Kidney tubule cell (primary cell): ENCODE measurements at places on chromosomes 2 and 18.

- DNase-seq, result peak; percentile 89
Measured at GRCh38 chr2:235605312-235606003, 111.6 kb downstream of the AGAP1 start.

GRCh38 chr2:55555977-55556376, 36.5 kb downstream of the CFAP36 start:
- DNase-seq, result peak; percentile 45

- DNase-seq, result peak; percentile 35
Measured at GRCh38 chr2:217248312-217248935, 388.6 kb upstream of the TNP1 start.

DNA sequence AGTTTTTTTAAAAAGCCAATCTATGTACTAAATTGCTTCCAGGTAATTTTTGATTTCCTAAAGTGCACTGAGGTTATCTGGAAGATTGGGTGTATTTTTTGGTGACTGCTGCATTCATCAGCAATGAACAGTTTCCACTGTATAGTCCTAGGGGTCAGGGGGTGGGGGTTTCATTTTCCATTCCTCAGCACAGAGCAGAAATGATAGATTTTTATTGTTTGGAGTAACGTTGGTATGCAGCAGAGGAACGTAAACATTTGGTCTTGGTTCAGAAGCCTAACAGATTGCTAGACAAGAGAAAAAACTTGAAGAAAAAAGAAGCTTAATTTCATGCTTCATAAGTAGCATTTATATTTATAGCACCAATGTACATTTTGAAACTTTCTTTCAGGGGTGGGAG, 54.9 kb downstream of the ZCCHC2 start:
- no peak for DNase-seq

DNA sequence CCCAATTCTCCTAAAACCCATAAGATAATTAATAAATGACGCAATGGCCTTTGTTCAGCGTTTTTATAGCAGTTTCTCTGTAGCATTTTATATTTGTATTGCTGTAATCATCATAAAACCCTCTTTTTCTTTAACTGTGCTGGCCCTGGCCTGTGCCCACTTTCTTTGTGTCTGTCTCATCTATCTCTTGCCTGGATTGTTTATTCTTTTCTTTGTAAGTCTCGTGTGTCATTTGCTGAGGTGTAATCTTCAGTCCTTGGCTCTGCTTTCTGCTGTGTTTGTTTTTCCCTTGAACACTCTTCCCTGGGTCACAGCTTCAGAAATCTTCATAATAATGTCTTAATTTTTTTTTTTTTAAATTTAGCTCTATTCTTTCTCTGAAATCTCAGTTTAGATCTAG, 525.8 kb upstream of the LINC00305 start:
- DNase-seq, result no peak

DNA sequence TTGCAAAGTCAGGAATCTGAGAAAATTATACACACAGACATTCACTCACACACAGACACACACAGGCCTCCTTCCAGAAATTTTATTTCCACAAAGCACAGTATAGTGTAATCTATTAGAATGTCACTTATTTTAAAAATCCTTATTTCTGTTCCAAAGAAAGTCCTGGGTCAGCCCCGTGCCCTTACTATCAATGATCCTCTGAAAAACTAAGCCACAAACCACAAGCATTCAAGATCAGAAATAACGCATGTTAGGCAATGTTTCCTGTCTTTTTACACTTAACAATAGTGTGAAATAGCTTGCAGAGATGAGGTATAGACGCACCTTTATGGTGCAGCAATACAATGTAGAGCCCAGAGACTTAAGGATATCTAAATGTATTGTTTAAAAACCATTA, 25.8 kb downstream of the TBC1D8 start:
- peak; percentile 46 for DNase-seq

DNA sequence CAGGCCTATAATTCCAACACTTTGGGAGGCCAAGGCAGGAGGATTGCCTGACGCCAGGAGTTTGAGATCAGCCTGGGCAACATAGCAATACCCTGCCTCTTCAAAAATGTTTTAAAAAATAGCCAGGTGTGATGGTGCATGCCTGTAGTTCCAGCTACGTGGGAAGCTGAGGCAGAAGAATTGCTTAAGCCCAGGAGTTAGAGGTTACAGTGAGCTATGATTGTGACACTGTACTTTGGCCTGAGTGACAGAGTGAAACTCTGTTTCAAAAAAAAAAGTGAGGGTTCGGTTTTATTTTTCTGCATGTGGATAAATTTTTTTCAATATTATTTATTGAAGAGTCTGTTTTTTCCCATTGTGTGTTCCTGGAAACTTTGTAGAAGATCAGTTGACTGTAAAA, 208.1 kb downstream of the SLC4A3 start:
- DNase-seq, result no peak

DNA sequence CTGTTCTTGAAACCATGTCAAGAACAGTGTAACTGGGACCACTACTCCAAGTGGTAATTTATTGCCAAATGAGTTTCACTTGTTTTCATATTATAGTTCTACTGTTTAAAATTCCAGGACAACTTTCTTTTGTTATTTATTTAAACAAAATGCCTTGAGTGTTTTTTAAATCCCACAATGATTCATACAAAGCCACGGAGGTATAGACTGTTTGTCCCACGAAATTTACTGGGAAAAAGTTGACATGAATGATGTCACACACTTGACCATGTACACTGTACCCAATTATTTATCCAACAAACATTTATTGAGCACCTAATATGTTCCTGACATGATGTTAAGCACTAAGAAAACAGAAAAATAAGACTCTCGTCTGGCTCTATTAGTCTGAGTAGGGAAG, 243.9 kb upstream of the SIX2 start:
- DNase-seq, result no peak

DNA sequence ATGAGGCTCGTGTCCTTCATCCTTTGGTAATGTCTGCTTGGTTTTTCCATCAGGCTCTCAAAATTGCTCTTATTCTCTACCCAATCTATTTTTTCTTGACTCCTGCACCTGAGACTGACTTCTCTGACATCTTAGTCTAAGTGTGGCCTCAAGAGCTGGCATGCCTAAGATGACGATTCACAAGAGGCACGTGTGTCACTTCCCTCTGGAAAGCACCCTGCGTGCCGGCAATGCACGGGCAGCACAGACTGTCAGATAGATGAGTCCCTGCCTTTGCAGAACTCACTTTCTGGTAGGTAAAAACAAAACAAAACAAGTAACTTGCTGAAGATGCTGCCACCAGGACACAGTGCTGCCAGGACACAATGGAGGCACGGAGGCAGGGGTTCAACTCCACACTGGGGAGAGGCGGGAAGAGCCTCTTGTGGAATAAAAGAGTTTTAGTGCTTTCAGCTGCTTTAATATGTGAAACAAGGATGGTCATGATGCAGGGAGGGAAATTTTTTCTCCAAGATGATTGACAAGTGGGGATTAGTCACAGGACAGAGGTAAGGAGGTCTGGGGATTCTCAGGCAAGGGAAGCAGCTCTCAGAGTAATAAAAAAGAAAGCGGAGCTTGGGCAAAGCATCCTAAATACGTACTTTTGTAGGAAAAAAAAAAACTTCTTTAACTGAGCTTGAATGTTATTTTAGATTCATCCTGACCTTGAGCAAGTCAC, 27.3 kb downstream of the CYB5A start:
- no peak for DNase-seq

- DNase-seq, result peak; percentile 78
Measured at GRCh38 chr2:205119136-205119535, 563.2 kb upstream of the NRP2 start.

GRCh38 chr2:23757686-23758433, 169.1 kb downstream of the ATAD2B start:
- DNase-seq, result peak; percentile 78

DNA sequence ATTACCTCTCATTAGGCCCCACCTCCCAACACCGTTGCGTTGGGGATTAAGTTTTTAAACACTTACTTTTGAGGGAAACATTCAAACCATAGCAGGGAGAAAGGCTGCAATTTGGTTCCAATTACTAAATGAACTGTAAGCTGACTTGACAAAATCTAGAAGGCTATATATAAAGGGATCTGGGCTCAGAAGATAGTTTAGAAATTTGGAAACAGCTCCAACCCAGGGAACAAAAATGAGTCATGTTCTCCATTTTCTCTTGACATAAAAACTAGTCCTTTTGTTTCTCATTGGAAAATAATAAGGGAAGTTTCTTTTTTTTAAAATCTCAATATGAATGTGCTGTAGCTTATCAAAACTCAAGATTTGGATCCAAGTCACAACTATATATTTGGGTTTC, 17.5 kb downstream of the MOGAT1 start:
- DNase-seq, result no peak

- peak; percentile 95 for DNase-seq
Measured at GRCh38 chr2:150472511-150472899, 15.0 kb downstream of the RND3 start.

DNA sequence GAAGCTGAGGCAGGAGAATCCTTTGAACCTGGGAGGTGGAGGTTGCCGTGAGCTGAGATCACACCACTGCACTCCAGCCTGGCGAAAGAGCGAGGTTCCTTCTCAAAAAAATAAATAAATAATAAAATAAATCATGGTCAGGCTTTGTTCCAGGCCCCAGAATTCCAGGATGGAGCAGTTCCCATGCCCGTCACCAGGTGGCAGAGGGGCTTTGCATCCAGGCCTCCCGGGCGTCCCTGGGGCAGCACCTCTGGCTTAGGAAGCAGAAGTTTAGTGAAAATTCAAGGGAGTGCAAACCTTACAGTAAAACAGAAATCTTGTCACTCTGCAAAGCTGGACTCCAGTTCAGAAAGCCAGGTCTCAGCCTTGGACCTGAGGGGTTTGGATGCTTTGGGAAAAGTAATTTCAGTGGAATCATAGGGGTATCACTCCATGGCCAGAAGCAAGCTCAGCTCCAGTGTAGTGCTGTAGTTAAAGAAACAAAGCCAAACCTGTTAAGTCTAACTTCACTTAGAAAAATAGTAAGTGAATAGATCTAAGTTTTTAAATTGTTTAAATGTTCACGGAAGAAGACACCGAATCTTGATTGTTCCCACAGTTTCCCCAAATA, 512.7 kb downstream of the CMPK2 start:
- DNase-seq, result peak; percentile 68

- DNase-seq, result no peak
Measured at GRCh38 chr2:128602699-128603101, 284.0 kb upstream of the HS6ST1 start.

- peak; percentile 99 for DNase-seq
Measured at GRCh38 chr2:196291873-196292800, 120.8 kb upstream of the STK17B start.

DNA sequence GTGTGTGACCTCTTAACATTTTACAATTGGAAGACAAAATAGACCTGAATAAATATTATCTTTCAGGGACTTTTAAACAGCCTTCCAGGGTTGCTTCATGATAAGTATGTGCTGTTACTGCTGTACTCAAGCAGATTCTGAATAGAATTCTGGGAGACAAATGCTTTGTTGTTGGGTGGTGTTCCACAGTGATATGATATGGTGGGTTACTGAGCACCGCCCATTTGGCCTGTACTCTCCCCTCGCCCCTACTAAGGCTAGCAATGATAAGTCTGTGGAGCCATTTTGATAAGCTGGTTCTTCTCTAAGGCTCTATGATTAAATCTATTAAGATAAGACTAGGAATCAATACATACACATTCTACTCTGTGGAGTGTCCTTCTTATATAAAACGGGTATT, 89.8 kb upstream of the ITGA4 start:
- DNase-seq, result no peak

DNA sequence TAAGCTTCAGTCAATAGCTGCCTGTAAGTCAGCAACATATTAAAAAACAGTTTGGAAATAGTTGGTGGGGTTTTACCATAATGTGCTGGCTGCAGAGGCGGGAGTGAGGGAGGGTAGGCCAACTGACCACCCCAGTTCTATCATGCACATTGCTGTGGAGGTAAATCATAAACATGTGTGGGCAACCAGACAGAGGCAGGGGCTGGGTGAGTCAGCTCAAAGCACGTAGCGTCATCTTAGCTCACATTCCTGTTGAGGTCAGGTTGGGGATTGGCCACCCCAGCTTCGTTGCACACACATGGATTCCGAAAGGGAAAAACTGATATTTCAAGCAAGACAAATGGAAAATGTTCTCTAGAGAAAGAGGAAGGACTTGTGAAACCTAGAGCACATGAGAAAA, 19.5 kb downstream of the GPR45 start:
- DNase-seq, result peak; percentile 89

DNA sequence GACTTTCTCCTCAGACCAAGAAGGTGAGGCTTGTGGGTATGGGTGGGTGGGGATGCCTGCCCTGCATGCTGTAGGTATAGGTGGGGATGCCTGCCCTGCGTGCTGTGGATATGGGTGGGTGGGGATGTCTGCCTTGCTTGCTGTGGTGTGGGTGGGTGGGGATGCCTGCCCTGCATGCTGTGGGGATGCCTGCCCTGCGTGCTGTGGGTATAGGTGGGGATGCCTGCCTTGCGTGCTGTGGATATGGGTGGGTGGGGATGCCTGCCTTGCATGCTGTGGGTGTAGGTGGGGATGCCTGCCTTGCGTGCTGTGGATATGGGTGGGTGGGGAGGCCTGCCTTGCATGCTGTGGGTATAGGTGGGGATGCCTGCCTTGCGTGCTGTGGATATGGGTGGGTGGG, 278.4 kb downstream of the NEDD4L start:
- no peak for DNase-seq

GRCh38 chr18:45166836-45167551, 448.3 kb upstream of the SLC14A2 start:
- DNase-seq, result peak; percentile 61

DNA sequence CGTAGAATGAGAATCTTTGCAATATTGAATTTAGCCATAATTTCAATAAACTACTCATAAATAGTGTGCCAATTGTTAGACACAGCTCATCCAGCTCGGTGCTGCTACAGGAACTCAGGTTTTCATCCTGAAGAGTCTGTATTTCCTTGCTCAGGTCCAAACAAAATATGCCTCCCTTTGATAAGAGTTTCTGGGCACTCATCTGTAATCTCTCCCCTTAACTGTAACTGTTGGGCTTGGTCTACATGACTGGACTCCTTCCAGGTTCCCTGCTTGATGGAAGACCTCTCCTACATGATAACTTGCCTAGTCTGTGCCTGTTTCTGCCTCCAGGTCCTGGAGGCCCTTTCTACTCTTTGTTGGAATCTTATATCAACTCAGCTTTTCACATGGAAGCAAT, 57.9 kb downstream of the GCA start:
- DNase-seq, result no peak

DNA sequence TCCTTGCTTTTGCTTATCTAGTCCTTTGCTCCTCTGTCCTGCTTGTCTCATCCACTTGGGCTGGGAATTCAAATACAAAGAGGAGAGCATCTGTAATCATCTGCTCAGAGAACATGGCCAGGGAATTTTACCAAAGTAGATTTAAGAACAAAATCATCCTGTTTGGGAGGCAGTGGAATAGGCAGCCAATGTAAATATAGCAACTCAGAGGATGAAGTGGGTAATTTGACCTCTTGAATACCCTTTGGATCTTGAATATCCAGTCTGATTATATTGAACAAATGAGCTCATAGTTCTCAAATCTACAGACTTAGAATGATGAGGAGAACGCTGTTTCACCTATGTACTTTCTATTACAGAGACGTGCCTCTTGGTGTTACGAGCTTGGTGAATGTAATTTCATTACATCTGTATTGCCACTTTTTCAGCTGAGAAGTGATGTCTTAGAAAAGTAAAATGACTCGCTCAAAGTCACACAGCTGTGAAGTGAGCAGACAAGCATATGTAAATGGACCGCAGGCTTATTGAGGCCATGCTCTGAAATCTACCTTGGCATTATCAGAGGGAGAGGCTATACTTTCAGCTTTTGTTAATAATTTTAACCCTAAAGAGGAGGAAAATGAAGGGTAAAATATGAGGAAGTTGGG, 266.3 kb downstream of the MTX2 start:
- peak; percentile 77 for DNase-seq

GRCh38 chr2:144660518-144661316, 140.8 kb upstream of the ZEB2 start:
- peak; percentile 16 for DNase-seq

- peak; percentile 60 for DNase-seq
Measured at GRCh38 chr2:177147093-177147694, 65.4 kb upstream of the HNRNPA3 start.
